ENCODE measurements at places on chromosomes 12 and 14. TPM values are rescaled to one million over a fixed set of nuclear protein-coding genes. Genes with fewer than 3 reads are reported as not detected.

The SNAPC1 gene
- total RNA-seq = 26.5 TPM

GRCh38 chr14:27672047-27672446, 1074.2 kb upstream of the NOVA1 start:
- DNase-seq = no peak

The FGF6 gene
- total RNA-seq = not detected

The KCNA1 gene
- total RNA-seq = not detected

DNA sequence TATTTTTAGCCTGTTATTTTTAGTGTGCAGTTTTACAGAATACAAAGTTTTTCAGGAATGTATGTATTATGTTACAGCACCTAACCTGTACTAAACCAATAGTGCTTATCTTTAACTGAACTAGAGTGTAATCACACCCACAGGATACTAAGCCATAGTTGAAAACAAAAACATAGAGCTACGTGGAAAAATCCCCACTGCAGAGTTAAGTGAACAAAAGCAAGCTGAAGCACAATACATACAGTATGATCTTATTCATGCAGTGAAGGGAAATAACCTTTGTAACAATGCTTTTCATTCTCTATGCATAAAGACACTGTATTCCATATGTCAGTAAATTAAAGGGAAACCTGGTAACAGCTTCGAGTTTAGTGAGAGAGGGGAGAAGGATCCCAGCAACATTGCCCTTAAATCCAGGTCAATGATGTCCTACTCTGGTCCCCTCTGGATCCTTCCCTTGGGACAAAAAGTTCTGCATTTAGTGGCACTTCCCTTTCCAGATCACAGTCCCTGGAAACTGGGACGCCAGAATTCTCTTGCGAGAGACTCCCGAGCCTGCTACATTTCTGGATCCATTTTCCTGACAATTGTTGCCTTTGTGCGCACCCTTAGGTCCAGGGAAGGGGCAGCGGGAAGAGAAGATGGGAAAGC, 121.3 kb upstream of the CCND2 start:
- DNase-seq = no peak

DNA sequence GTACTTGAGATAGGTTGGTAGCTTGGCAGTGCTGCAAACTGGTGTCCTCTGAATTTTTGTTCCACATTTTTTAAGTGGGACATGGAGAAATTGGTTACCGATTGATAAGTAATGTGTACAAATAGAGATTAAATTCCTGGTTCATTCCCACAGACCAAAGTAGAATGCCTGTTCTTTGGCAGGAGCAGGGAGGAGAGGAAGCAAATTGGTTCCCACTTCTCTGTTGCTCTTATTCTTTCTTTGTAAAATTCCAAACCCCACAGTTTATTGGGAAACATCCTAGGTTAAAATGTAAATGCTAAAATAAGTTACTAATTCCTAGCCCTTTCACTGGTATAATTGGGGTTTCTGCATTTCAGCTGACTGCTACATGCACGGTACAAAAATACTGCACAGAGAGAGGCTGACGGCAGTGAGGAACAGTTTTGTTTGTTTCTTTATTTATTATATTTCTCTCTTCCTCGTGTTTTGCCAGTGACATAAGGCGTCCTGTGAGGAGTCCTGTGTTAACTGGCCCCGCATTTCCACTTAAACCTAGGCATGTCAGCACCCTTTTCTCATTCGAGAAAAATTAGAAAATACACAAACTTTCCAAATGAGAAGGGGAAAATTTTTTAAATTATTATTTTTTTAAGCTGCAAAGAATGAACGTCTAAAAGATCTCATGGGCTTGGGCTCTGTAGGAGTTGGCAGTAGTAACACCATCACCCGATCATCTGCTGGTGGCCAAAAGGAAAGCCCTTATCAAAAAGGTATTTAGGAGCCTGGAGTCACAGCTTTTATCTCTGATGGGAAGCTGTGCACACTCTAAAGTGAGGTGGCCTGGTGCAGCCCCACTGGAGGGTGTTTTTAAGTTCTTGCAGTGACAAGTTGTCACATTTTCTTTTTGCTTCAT, 25.4 kb upstream of the BCL7A start:
- DNase-seq = no peak

- DNase-seq = no peak
These were observed 477.1 kb downstream of the FSCB start for GRCh38 chr14:44029933-44030332.

The SLC4A8 gene
- total RNA-seq = 2.9 TPM

The CBLN3 gene
- 3.5 TPM for total RNA-seq

The RIPK3 gene
- total RNA-seq = 11.9 TPM

DNA sequence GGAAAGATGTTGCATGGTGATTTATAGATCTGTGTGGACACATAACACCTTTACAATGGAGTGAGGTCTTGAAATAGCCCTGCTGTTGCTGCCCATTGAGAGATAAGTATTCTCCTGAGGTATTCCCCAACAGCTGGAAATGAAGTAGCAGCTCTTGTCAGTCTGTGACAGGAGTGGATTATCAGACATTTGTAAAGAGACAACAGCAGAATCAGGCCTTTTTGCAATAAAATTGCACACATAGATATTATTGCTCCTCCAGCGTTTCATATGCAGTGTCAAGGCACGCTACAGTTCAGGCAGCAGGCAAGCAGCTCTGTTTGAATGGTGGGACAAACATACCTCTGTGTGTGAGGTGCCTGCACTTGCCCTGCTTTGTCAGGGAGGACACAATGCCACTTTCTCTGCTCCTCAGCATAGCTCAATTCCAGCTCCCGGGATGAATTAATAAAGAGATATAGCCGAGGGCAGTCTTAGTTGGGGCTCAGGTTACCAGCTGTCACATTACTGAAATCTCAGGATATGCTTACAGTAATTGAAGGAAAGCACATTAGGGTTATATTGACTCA, 49.4 kb downstream of the BICD1 start:
- no peak for DNase-seq

- DNase-seq = peak; percentile 74
These were observed 68.0 kb upstream of the MAX start for GRCh38 chr14:65170318-65170717.

The DDHD1 gene
- total RNA-seq = 38.0 TPM

DNA sequence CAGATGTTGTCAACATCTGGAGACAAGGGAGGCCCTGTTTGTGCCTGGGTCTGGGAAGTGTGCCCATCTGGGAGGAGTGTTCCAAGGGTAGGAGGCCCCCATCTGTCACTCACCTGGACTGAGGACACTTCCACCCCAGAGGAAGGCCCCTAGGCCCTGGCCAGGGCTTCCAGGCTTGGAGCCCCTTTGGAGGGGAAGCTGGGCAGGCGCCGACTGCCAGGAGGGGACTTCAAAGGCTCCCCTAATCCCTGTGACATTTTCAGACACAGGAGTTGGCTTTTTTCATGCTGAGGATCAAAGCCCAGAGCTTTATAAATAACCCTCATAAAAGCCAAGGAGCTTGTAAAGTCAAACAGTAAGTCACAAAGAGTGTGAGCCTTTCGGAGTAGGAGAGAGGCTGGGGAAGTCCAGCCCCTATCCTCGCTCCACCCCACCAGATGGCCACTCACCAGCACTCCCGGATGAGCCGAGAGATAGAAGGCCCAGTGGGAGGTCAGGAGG, 17.6 kb upstream of the FAM222A start:
- DNase-seq = peak; percentile 29

DNA sequence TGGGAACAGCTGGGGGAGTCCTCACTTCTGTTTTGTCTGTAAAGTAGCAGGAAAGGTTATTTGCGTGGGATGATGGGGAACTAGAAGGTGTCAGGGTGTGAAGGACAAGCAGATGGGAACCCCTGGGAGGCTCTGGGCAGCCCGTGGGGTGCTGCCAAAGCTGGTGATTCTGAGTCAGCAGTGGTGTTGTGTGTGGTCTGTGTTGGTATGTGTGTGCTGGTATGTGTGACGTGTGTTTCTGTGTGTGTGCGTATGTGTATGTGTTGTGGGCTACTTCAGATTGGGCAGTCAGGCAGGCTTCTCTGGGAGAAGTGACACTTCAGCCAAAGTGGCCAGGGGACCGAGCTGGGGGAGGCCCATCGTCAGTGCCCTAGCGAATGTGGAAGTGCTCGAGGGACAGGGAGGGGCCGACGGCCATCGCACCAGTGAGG, 15.3 kb upstream of the BDKRB2 start:
- no peak for DNase-seq

- no peak for DNase-seq
These were observed 9.3 kb upstream of the USP15 start for GRCh38 chr12:62250671-62251608.

DNA sequence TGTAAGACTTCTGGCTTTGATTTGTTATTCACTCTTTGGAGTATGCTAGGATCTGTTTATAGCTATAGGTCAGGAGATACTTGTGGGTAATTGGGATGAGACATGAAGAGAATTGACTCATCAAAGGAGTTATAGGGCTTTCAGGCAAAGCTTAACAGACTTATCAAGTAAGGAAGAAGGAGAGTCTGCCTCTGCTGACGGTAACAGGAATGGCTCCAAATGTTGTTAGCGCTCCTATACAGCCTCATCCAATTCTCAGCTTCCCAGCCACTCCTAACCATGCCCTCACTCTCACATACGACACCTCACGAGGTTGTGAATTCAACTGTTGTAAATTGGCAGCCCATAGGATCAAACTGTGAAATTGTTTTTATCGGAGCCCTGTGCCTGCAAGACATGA, 140.5 kb downstream of the KCNA5 start:
- DNase-seq = no peak

DNA sequence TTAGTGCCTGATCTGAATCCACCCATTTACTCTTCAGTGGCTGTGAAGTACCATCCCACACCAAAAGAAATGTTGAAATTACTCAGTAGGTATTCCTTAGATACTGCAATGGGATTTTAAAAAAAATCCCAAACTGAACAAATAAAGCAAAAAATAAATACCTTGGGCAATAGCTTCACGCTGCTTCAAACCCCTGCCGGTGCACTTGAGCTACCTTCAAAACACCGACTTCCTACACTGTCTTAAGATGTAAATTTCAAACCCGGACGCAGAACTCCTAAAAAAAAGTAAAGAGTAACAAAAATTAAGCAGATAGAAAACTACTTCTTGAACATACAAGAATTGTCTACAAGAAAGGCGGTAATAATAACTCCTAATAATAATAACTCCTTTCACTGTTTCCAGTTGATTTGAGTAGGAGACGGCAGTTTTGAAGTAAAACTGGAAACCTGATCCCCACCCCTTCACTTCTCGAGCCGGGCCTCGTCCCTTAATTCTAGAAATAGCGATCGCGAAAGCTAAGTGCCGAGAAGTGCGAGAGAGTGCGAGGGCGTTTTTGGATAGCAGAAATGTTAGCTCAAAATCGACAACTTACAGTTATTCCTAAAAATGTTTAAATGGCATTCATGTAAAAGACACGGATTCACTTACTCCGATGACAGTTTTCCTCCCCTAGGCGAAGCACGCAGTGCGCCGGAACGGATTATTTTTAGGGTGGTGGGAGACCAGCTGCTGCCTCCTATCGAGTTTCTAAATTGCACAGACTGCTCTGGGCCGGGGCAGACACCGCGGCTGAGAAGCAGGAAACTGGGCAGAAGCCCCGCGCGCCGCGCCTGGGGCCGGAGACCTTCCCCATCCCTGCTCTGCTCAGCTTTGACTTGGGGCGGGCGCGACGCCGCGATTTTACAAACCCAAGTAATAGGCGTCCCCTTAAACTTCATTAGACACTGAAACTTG, at the start of gene ABCC9:
Gene ABCC9, minus strand, starts transcription at position 878 of the 957 bp plus-strand sequence. CDS start 4,752 bp downstream, outside the sequence.
- peak; percentile 58 for DNase-seq

DNA sequence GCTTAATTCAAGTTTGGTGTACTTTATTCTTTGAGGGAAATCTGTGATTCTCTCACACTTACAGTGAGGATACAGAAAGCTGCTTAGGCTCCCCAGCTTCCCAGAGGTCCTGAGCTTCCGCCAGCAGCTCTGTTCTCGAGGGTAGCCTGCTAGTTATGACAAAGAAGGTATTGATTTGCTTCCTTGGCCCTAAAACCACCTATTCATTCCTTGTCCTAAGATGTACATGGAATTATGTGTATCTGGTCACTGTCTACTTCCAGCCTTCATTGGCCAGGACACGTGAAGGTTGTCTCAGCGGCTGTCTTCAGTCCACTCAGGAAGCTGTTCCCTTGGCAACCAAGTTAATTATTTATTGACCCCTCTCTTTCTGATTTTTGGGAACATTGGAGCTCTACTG, 55.7 kb downstream of the GALNT8 start:
- no peak for DNase-seq

DNA sequence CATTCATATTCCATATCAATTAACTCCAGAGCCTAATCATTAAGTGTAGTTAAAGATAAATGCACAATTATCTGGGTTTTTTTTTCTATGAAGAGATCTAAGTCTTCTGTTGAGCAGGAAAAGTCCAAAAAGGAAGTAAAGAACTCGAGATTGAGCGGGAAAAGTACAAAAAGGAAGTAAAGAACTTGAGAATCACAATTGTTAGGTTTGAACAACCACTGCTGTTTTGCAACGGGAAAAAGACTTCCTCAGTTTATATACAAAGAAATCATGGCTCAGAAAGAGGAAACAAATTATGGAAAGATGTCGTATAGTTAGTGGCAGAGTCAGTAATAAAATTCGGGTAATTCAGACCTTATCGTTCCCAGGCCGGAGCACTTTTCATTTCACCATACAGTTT, 63.3 kb downstream of the PPP1R12A start:
- DNase-seq = no peak

Data from osteoblast (primary cell).